Stimulated activated CD8-positive, alpha-beta memory T cell treated with anti-CD3 and anti-CD28 coated beads, Interleukin-4, amount 100 ng/mL, for 1 hour (primary cell): ENCODE measurements at places on chromosomes 3 and 15.

DNA sequence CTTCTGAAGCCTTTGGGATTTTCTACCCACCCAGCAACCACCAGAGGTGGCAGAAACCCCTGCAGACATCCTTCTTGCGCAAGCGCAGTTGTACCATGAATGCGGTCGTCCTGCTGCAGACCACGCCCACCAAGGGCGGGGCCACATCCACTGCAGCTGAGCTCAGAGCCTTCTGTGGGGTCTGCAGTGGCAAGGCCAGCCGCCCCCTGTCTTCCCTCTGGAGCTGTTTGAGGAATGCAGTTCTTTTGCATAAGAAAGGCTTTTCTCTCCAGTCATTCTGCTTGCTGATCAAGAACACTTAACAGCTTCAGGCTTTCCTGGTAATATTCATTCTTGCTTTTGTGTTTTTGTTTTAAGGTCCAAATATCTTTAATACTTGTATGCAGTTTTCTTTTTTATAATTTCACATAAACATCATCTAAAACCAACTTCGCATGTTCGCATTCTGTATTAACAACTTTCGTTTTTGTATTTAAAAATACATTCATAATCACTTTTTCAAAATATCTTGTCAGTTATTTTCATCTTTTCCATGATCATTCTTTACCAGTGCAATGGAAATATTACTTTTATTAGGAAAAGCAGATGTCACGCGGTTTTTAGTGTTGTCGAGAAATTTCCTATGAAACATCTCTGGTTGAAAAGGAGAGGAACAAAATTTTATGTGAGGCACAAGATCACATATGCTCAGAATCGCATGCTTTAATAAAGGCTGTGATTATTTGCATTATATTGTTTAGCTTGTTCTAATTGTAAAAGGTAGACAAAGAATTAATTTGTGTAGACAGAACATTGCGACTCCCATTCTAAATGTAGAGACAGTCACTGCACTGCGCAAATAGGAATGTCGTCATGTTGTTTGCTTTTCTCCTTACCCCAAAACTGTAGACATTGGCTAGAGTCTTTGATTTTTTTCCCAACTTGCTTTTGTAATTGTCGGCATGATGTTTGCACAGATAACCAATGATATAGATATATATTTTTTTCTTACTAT, 98.1 kb upstream of the SNRPN start:
- no peak for DNase-seq

DNA sequence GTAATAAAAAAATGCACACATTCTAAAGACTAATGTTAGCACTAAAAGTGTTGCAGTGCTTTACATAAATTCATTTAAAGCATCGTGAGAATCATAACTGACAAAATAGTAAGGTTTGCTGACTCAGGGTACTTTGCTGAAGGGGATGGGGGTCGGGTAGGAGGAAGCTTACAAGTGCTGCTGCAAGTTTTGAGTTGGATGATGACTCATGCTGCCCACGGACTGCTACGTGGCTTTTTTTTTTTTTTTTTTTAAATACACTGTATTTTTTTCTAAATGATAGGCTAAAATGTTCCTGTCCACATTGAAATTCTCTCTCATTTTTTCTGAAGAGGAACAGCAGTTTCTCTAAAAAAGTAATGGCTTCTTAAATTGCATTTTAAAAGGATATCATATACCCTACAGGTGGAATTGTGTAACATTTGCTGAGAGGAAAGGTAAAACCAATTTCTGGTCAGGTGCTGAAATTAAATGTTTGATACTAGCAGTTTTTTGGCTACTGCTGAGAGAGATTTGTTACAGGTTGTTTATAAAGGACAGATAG, 2.2 kb downstream of the MAPK6 start:
- DNase-seq = peak; percentile 35

GRCh38 chr3:143973259-143974021, 1.8 kb downstream of the DIPK2A start:
- DNase-seq = no peak

DNA sequence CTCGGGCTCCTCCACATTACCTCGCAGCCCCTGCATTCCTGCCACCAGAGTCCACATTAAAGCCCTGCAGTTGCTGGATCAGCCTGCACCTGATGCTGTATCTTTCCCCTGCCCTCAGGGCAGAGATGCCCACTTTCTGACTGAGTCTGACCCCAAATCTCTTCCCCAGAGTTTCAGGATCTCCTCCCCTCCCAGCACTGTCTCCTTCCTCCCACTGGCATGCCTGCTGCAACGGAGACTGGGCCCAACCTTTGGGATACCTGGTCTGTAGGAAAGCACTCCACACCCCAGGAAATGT, 20.6 kb upstream of the GP9 start:
- no peak for DNase-seq

- DNase-seq = no peak
Measured at GRCh38 chr3:135915206-135915605, 50.3 kb upstream of the PPP2R3A start.

DNA sequence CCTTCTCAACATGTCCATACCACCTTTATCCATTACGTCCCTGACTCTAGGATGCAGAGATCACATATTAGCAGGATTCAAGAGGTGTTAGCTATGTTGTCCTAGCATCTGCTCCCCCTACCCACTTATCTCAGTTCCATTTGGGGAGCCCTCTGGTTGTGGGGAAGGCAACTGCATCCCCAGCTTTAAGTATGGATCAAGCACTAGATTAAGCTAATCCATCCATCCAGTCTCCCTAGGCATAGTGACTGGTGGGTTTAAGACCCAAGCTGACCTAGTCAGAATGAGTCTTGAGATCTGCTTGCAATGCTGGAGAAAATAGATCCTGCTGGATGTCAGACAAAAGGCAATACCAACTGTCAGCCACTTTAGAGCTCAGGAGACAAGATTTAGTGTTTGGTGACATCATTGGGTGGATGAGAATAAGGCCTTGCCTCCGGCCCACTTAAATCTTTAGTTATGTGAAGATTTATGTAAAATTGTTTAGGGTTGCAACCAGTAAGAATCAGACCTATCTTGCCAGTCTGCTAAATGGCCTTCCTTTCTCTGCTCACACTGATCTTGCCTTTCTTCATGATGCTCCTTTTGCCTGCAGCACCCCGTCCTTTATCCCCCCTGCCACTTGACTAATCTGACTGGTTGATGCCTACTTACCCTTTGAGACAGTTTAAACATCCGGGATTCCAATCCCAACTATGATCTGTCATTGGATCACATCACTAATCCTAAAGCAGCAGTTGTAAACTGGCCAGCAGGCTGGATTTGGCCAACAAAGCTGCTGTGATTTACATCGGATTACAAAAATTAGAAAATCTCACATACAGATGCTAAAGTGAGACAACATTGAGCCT, 2.1 kb upstream of the ISY1 start:
- no peak for DNase-seq

- DNase-seq = no peak
Measured at GRCh38 chr3:118683636-118684035, 351.0 kb downstream of the IGSF11 start.

- DNase-seq = no peak
Measured at GRCh38 chr3:66115858-66116654, 77.3 kb upstream of the MAGI1 start.

- DNase-seq = no peak
Measured at GRCh38 chr15:72086010-72086697, 31.8 kb downstream of the MYO9A start.

- no peak for DNase-seq
Measured at GRCh38 chr3:16329036-16329825, 64.2 kb downstream of the OXNAD1 start.

GRCh38 chr15:35358824-35359223, 187.1 kb downstream of the DPH6 start:
- no peak for DNase-seq

DNA sequence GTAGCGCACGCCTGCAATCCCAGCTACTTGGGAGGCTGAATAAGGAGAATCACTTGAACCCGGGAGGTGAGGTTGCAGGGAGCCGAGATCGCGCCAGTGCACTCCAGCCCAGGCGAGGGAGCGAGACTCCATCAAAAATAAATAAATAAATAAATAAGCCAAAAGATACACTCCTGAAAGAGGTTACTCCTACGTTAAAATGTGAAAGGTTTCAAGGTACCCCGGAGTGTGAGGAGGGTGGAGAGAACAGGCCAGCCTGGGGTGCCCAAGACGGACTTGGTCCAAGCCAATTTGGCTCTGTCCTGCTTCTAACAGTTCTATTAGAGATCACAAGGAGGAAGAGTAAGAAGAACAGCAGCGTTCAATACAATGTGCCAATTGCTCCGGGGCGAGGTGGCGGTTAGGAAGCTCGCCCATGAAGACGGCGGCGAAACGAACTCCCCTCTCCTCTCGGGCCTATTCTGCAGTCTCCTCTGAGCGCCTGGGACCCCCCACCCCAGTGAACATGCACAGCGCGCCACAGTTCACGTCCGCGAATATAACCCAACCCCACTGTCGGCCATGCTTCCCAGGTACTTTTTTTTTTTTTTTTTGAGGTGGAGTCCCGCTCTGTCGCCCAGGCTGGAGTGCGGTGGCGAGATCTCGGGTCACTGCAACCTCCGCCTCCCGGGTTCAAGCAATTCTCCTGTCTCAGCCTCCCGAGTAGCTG, 942 bp downstream of the ELP6 start:
- DNase-seq = peak; percentile 1

GRCh38 chr15:27176785-27177406, 205.9 kb downstream of the GABRG3 start:
- DNase-seq = no peak

- no peak for DNase-seq
Measured at GRCh38 chr3:40869939-40870338, 329.4 kb upstream of the CTNNB1 start.

DNA sequence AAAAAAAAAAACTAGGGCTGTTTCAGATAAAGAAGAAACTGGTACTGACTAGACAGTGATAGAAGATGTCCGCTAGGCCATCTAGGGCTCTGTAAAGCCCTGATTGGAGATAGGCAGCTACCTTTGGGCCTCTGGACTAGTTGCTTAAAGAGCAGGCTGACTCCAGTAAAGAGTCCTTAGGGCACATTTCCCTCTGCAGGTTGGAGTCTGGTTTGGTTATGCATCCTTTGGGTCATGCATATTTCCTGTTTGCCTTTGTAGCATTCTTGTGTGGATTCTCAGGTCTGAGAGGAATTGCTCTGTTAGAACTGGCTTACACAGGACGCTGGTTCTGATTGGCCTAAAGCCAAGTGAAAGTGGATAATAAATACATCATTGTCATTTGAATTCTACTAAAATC, 165.5 kb upstream of the LRRN1 start:
- no peak for DNase-seq

GRCh38 chr15:49863431-49864224, 242.8 kb downstream of the DTWD1 start:
- DNase-seq = no peak

DNA sequence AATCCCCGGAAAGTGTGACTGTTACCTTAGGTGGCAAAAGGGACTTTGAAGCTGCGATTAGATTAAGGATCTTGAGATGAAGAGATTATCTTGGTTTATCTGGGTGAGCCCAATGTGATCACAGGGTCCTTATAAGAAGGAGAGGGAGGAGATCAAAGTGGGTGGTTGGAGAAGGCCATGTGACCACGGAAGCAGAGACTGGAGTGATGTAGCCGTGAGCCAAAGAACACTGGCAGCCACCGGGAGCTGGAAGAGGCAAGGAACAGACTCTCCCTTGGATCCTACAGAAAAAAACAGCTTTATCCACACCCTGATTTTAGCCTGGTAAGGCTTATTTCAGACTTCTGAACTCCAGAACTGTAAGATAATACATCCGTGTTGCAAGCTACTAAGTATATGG, 29.9 kb downstream of the CRABP1 start:
- no peak for DNase-seq

GRCh38 chr3:131708241-131708640, 205.5 kb upstream of the MRPL3 start:
- no peak for DNase-seq

DNA sequence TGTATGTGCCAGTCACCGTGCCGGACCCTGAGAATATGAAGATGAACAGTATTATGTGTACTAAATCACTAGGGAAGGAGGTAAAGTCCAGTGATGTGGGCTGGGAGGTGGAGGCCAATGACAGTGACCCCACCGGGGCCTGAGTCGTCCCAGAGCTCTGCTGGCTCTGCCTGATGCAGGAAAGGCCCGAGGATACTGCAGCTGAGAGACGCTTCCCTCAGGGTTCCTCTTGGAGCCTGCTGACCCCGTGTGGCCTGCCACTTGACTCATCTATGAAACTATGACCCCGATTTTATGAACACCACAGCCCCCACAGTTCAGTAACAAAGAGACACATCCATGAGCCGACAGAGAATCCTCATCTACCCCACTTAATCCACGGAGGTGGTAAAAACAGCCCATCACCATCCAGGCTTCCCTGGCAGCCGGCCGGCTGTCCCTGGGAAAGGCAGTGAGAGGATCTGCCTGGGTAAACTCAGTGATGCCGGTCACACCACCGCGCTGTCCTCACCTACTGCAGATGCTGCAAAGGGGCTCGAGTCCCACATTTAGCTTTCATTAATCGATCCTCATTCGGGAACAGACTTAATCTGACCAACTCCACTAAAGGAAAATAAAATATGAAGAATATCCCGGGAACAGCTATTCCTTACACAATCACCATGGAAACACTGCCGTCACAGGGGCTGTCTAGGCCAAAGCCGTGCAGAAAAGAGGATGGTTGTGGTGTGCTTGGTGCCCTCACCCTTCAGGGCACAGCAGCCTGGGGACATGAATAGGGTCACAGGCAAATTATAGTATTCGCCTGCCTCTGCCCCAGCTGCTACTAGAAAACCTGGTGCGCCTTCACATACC, 82.9 kb downstream of the ARRDC4 start:
- DNase-seq = no peak

DNA sequence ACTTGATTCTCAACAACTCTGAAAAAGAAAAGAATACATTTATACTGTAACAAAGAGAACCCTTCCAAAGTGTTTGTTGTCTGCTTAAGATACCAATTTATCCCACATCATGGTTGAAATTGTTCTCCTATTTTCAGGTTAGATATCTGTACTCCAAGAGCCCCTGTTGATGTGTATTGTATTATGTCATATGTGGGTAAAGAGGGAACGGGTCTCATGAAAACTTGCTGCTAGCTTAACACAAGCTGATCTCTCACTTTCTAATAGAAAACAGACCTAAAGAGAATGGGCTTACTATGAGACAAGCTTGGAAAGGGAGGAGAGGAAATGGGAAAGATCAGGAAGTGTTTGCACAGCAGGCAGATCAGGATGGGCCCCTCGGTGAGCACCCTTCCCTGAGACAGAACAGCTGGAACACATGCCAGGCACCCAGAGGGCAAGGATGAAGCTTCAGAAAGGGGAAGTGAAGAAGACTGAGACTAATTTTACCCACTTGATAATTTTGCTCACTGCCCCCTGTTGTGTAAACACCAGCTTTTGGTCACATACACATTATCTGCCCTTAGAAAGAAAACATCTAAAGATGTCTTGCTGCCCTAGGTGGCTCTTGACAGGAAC, 747.9 kb upstream of the CCDC54 start:
- no peak for DNase-seq

DNA sequence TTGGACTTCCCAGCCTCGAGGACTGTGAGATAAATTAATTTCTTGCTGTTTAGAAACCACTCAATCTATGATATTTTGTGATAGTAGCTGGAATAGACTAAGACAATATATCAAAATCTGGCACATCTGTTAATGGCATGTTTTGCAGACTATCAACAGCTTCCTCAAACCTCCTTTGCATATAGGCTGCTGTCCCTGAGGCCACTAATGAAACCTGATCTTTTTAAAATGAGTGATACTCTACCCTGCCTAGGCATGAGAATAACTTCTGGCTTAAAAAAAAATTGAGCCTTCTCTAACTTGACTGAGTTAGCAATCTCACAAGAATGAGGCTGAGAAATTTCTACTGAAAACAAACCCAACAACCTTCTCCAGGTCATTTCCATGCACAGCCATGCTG, 176.0 kb upstream of the CRBN start:
- DNase-seq = no peak
